ENCODE measurements at places on chromosomes 2 and 18.

DNA sequence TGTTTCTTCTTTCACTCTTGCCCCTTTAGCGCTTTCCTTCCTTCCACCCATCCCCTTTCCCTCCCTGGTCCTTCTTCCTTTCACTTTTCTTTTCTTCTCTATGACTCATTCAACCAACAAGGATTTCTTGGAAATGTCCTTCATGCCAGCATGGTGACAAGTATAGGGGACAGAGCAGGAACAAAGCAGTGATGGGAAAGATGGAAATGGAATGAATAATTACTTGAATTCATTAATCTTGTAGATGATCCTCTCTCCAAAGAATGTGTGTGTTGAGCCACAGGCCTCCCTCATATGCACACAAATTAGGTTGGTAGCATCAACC lies 1.5 kb downstream of the VAMP5 start:
- no peak for DNase-seq

DNA sequence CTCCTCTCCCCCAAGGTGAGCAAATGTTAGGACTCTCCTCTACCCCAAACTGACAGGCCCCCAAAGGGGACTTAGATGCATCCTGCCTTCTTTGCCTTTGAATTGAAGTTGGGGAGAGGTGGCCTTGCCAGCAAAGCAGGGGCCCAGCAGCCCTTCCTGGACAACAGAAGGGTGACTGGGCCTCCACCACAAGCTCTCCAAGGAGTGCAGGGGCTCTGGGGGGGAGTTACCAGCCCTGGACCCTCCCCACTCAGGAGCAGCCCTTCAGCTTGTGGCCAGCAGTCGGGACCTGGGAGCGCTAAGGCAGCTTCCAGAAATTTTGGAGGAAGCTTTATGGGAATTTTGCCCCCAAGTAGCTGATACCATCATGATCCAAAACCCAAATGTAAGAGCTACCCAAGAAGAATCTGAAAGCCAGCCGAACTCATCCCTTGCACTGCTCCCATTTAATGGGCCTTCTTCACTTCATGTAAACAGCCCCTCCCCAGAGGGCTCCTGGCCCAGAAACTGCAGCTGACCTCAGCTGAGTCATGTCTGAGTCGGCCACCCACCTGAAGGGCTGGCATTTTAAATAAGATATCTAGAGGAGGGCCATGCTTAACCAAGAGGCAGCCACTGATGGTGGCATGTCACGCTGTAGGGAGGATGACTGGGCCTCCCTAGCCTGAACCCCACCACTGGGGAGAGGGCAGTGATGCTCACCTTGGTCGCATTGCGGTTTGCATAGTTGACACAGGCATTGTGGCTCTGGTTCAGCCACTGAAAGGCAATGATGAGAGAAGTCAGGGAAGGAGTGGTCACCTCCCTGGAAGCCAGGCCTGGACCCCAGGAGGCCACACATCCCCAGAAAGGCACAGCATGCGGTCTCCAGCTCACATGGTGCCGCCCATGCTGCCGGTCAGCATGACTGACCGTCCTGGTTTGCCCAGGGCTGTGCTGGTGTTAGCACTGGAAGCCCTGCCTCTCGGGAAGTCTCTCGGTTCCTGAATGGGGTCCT lies 71.5 kb downstream of the SFXN5 start:
- no peak for DNase-seq

DNA sequence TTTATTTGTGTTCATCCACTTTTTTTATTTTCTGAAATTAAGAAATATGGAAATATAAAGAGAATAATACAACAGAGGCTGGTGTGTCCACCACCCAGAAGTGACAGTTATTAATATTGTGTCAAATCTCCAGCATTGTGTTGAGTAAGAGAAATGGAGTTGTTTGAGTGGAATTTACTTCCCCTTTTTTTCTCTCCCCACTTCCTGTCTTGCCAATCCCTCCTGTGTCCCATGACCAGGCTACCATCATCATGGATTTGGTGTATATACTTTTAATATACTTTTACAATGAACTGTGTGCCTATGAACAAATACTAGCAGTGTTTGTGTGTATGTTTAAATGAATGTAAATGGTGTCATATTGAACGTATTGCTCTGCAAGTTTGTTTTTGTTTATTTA lies 276.9 kb upstream of the SKOR2 start:
- no peak for DNase-seq

DNA sequence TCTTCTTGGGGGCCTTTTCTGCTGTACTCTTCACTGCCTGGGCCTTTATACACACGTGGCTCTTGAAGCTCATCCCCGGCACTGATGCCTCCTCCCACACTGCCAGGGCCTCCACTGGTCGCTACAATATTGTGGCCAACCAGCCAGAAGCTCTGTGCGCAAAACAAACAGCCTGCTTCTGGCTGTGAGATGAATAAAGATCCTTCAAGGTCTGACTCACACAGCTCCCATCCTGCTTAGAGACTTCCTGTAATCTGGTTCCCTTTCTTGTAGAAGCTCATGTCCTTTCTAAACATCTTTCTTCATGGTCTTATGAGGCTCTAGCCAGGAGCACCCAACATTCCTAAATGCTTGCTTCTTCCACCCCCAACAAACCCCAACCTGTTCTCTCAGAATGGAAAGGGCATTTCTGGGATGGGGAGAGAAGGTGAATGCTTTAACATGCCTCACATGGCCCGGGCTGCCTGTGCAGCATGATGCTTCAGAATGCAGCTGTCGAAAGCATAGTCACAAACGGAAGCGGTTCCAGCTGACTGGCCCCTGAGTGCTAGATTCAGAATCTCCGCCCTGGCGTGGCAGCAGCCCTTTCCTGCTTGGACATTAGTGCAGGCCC lies 24.6 kb downstream of the NRP2 start:
- DNase-seq, result no peak

DNA sequence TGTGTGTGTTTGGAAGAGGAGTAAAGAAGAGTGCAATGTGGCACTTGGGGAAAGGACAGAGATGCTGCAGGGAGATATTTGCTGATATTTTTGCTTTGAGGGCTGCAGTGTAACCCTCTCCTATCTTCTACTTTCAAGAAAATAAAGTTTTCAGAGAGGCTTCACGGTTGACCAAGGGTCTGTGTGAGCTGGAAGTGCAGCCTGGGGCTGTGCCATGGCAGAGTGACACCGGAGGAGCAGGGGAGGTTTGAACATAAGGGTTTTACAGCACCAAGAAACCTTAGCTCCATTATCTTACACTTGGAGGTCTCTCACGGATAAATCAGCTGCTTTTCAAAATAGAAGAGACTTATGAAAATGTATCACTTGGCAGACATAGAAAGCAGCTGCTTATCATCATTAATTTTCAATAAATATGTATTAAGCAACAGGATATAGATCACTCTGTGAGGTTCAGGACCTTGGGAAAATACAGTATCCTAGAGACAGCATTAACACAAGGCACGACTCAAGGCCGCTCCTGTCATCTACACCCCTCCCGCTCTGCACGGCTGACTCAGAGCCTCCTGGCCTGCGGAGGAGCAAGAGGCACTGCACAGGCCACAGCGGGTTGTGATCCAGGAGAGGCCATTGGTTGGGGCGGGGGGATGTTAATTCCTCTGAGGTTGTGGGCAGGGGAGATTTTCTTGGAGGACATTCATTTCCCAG lies 127.8 kb downstream of the COPS8 start:
- no peak for DNase-seq

DNA sequence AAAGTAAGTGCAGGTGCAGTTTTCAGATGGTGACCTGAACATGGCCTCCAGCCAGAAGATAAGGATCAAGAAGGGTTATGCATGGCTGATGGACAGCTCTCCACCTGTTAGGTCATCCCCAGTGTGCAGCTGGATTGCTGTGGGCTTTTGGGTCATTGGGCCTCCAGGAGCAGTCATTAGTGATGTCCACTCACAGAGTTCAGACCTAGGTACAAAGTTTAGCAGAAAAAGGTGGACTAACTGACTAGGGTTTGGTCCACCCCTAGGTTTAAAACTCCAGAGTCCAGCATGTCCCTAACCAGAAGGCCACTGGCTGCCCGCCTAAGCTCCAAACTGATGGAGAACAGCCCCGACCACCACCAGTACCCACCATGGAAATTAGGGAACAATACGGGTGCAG lies 18.3 kb upstream of the SULT1C2 start:
- no peak for DNase-seq

DNA sequence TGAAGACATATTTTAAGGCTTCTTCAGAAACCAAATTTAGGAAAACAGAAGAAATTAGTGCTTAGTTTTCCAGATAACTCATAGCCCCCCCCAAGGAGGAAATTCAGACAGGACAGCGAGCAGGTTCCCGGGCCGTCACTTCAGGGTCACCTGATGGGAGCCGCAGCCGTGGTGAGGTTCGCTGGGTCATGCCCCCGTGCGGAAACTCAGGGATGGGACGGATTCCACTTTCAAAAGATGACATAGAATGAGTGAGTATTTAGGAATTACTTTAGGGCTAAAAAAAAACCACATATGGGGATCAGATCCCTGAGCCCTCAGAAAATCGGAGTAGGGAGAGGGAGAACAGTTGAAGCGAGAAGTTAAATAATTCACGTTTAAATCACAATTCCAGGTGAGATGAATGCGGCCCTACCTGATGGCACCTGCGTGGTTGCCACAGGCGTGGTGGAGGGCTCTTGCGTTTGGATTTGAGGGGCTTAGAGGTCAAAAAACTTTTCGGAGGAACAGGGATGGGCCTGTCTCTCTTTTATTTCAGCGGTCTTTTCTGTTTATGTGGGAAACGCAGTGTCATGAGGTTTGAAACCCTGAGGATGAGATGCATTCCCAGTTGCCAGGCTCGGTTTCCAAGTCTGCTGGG lies 114.4 kb downstream of the NFATC1 start:
- no peak for DNase-seq

DNA sequence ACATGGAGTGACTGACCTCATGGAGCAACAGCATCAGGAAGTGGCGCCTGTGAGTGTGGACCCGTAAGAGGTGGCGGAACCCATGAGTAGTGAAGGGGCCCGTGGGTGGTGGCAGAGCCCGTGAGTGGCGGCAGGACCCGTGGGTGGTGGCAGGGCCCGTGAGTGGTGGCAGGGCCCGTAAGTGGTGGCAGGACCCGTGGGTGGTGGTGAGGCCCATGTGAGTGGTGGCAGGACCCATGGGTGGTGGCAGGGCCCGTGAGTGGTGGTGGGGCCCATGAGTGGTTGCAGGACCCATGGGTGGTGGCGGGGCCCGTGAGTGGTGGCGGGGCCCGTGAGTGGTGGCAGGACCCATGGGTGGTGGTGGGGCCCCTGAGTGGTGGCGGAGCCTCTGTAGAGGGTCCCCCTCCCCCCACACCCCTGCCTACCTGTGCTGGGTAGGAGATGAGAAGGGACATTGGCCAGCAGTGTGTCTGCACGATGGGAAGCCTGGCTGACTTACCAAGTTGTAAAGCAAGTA lies 407.7 kb upstream of the SALL3 start:
- no peak for DNase-seq

DNA sequence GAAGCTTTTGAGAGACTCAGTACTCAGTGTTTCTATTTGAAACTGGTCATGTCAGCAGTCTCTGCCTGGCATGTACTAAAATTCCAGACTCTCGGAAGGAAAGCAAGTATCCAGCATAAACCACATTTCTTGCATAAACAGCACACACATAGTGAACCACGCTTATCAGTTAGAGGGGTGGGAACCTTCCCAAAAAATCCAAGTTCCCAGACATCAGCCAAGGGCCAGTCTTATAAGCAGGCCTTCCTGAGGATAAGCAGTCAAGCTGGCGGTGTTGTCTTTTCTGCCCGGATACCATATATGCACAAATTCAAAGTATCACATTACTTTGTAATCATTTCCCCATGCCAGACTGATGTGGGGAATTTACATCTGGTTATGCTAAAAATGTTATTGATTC lies 73.6 kb downstream of the ST6GAL2 start:
- DNase-seq, result no peak

DNA sequence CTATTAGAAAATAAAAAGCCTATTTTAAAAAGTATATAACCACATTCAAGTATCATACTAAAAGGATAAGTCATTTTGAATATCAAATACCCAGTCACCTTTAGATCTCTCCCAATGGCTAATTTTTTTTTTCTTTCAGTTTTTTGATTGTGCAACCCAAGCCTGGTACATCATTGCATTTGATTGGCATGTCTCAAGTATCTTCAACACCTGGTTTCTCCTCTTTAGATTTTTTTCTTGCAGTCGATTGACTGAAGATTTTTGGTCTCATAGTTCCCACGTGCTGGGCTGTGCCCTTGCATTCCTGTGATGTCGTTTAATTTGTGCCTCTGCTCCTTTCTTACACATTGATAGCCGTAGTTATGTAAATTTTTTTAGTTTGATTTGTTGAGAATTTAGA lies 40.7 kb downstream of the ATIC start:
- DNase-seq, result no peak

- no peak for DNase-seq
Observed at GRCh38 chr2:157441072-157441454, 2.8 kb downstream of the CYTIP start.

GRCh38 chr2:212535996-212536816 lies 2.4 kb downstream of the ERBB4 start:
- no peak for DNase-seq

GRCh38 chr2:205700331-205701132 lies 18.2 kb downstream of the NRP2 start:
- DNase-seq, result no peak

GRCh38 chr2:158936978-158937377 lies 31.5 kb upstream of the TANC1 start:
- DNase-seq, result no peak

DNA sequence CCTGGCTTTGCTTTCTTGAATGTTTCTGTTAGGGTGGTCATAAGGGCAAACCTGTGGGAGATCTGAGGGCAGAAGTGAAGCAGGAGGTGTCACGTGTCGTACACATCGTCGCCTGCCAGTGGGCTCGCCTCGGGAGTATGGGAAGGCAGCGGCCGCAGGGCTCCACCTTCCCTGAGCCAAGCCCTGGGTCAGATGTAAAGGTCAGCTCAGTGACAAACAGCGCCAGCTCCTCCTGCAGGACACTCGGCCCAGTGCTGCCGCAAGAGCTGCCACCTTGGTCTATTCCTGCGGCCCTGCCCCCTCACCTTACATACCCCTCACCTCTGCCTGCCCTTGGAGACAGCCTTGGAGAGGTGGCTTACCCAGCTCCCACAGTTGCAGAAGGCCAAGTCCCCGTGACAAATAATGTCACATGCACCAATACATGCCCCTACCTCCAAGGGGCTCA lies 64.2 kb downstream of the PSMG2 start:
- no peak for DNase-seq

DNA sequence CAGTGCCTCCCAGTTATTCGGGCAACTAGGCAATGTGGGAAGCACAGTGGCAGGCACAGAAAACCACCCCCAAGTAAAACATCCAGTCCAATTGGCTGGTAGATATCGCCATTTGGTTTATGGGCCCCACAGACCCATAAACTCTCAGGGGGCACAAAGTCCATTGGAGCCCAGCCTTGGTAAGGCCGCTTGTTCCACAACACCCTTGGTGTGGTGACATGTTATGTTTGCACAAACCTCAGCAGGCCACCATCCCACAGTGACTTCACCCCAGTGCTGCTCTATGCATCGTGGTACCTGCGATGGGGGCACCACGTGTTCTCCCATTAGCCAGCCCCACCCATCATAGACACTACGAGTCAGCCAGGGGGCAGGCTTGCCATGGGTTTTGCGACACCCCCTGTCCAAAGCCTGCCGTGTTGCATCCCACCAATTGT lies 18.5 kb downstream of the PHOSPHO2 start:
- DNase-seq, result no peak

GRCh38 chr2:215727507-215728503 lies 285.5 kb downstream of the MREG start:
- DNase-seq, result no peak

GRCh38 chr18:63025251-63026090 lies 294.1 kb downstream of the BCL2 start:
- DNase-seq, result peak; percentile 7
